ENCODE measurements at places on chromosomes 11 and 22. TPM values are rescaled to one million over a fixed set of nuclear protein-coding genes. Genes with fewer than 3 reads are reported as not detected.

NLRP6 gene
- not detected for total RNA-seq

MS4A18 gene
- not detected for total RNA-seq

SOX6 gene
- total RNA-seq = 39.3 TPM

KAT5 gene
- total RNA-seq = 43.8 TPM

RASGRP2 gene
- 36.7 TPM for total RNA-seq

MS4A8 gene
- total RNA-seq = not detected

Data from occipital lobe (tissue), 3 donors.